ENCODE measurements at places on chromosomes 5 and 9.
A peak's percentile ranks its signal among the peaks of the same experiment; 100 is the strongest.

GRCh38 chr9:71885467-71885866 is 25.5 kb downstream of the ABHD17B start:
- DNase-seq, result no peak

DNA sequence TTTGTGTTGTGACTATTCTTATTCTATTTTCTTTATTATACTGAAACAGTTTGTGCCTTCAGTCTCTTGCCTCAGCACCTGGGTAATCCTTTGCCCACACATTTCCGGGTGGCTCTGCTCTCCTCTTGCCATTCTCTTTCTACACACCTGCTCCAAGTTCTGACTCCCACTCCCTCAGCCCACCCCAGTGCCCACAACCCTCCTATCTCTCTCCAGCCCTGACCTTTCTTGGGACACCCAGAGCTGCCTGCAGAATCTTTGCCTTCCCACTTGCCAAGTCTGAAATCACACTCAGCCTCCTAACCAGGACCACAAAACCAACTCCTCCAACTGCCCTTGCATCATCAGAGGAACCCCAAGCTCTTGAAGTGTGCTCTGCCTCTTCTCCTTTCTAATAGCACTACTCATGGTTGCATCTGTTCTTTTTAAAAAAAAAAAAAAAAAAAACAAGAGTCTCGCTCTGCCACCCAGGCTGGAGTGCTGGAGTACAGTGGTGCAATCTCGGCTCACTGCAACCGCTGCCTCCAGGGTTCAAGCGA is 4.1 kb downstream of the SWI5 start:
- no peak for DNase-seq

GRCh38 chr9:21803649-21804048 is 1.2 kb downstream of the MTAP start:
- no peak for DNase-seq

- DNase-seq, result no peak
Measured at GRCh38 chr5:109454731-109455505, 45.1 kb upstream of the PJA2 start.

- DNase-seq, result no peak
Measured at GRCh38 chr5:108813673-108814072, 66.0 kb downstream of the FER start.

- no peak for DNase-seq
Measured at GRCh38 chr5:131281133-131281867, 17.4 kb downstream of the CDC42SE2 start.

GRCh38 chr9:92291577-92291976 is 1.9 kb downstream of the IARS1 start:
- DNase-seq, result no peak

- DNase-seq, result no peak
Measured at GRCh38 chr5:98424681-98425450, 348.6 kb upstream of the RGMB start.

GRCh38 chr5:10122076-10122726 is 127.5 kb downstream of the ATPSCKMT start:
- no peak for DNase-seq

- no peak for DNase-seq
Measured at GRCh38 chr5:100827481-100827889, 75.6 kb downstream of the ST8SIA4 start.

DNA sequence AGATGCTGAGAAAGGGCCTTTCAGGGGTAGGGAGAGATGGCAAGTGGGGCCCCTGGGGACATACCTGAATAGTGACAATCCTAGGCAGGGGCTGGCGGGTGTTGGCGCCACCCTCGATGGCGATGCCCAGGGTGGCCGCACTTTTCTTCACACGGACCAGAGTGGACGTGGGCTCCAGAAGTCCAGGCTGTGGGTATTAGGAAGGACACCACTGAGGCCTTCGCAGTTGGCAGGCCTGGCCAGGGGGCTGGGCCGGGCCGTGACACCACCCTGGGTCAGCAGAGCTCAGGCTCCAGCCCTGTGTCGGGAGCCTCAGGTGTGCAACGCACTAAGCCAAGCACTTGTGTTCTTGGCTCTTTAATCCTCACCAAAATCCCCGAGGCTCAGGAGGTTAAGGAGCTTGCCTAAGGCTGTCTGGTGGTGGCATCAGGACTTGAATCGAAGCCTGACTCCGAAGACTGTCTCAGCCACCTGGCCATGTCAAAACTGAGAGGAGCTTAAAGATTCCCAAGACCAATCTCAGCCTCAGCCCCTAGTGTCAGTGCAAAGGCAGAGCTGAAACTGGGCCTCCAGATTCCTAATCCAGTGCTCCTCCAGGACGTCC is 15.5 kb upstream of the AKNA start:
- DNase-seq, result no peak

DNA sequence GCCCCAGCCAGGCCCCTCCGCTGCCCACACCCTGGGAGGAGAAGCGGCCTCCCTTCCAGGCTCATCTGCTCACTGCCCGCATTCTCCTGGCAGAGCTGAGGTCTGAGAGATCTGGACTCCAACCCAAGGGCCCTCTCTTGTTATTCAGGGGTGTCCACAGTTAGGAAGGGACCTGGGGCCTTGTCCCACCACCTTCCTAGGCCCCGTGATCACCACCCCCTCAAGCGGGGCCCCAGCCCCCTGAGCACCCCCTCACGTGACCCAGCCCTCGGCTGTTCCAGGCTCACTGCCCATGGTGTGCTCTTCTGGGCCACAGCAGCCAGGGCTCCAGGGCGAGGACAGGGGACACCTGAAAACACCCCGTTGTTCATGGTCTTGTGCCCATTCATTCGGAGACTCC is 48.7 kb downstream of the NEURL1B start:
- DNase-seq, result no peak

DNA sequence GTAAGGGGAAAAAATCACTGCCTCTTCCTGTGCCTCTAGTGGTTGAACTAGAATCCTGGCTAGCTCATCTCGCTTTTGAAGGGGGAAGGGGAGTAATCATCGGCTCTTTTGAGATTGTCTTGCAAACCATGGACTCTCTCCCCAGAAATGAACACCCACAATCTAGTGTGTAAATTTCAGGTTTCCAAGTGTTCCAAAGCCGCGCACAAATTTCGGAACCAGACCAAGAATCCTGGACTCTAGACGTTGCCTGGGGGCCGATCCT is 4.9 kb upstream of the FOXE1 start:
- no peak for DNase-seq

- DNase-seq, result no peak
Measured at GRCh38 chr5:78495800-78496199, 135.4 kb downstream of the SCAMP1 start.

DNA sequence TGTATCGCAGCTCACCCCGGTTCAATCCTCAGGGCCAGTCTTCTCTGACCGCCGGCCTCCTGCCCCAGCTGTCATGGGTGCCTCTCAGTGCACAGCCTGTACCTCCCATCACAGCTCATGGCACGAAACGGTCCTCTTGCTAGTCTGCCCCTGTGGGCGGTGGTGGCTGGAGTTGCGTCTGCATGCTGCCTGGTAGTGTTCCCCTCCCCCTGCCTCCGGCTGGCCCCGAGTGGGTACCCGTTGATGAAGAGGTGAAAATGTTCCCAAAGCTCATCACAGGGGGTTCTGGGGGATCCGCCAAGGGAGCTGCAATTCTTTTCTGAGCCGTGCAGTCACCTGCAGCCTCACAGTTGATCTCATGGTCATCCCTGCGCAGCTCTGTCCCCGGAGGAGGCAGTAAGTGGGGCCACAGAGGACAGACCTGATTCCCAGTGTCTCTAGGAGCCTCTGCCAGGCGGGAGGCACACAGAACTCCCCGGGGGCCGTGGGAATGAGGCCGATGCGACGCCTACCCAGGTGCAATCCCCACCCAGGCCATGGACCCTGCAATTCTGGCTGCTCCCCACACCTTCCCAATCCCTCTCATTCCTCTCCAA is 34.7 kb upstream of the FIBCD1 start:
- DNase-seq, result no peak

DNA sequence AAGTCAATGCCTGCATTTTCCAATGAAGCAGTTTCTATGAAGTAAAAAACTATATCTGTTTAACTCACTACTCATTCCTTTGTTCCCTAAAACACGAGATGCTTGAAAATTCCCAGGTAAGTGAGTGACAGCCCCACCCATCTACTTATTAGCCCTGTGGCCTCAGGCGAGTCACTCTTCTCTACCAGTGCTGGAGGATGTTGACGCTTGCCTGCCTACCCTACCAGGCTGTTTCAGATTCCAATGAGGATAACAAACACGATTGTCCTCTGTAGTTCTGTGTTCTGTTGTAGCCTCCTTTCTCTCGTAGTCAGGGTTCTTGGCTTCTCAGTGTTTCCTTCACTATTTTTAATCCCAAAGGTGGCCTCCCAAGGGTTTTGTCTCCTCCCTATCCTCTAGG is 388.8 kb downstream of the KDM4C start:
- peak; percentile 51 for DNase-seq

GRCh38 chr5:59937633-59938032 is 44.1 kb upstream of the PDE4D start:
- DNase-seq, result no peak

- no peak for DNase-seq
Measured at GRCh38 chr5:141574122-141574510, 44.7 kb downstream of the DIAPH1 start.

DNA sequence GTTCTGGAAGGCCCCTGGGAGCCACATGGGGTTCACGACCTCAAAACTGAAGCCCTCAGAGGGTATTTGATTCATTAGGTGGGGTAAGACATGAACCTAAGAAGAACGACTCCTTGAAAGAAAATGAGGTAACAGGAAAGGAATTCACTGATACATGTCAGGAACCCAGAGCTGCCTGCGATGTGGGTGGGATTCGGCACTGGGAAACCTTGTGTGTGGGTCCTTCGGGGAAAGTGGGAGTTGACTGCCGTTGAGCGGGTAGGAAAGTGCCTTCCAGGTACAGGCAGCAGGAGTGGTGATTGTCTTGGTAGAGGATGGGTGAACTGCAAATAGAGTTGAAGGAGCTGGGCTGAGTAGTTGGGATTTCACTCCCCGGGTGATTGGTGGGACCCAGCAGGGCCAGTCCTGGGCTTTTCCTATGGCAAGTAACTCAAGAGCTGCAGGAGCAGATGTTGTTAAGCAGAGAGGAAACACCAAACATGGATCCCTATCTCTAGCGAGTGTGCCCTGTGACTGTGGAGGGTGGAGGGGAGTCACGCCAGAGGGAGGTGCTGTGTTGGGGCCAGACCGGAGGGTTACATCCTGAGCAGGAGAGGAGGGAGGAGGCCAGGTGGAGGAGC is 30.8 kb downstream of the ANKRD33B start:
- no peak for DNase-seq

- DNase-seq, result no peak
Measured at GRCh38 chr9:127664324-127664677, 42.5 kb upstream of the CFAP157 start.

- DNase-seq, result no peak
Measured at GRCh38 chr5:158212237-158212636, 353.3 kb upstream of the CLINT1 start.

GRCh38 chr5:72436796-72437471 is 70.3 kb downstream of the ZNF366 start:
- DNase-seq, result peak; percentile 80

GRCh38 chr9:114416290-114416689 is 28.5 kb upstream of the AKNA start:
- DNase-seq, result no peak

- DNase-seq, result no peak
Measured at GRCh38 chr5:132773114-132773513, 3.9 kb downstream of the SEPTIN8 start.

DNA sequence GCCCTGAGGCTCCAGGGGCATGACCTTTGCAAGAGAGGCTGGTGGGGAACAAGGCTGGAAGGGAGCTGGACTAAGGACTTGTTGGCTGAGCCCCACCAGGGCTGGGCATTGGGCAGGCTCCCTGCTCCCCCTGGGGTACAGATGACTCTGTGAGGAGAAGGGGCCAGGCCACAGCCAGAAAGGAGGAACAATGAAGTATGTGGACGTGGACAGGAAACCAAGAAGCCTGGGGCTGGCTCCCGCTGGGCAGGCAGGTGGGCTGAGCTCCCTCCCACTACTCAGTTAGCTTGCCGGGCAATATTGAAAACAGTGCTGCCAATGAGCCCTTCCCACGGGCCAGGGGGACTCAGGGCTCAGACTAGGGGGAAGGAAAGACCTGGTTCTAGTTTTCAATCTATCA is 66.1 kb upstream of the SPTLC1 start:
- DNase-seq, result no peak

GRCh38 chr9:38042626-38043357 is 26.2 kb downstream of the SHB start:
- no peak for DNase-seq

- no peak for DNase-seq
Measured at GRCh38 chr5:2883771-2884170, 132.3 kb upstream of the IRX2 start.

DNA sequence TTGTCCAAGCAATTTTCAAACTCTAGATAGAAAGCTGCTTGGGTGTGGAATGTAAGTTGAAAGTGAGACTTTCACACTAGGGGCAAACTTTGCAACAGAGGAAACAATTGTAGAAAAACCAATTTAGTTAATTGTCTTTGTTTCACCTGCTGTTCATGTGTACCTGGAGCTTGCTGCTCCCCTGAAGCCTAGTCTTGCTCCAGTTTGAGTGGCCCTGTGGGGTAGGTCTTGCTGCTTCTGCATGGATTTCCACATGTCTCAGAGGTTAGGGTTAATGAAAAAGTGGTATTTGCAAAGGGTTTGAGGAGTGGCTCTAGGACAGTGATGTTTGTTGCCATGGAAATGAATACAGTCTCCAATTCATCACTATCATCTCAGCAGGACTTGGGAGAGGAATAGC is 182.2 kb downstream of the FSTL4 start:
- no peak for DNase-seq

- DNase-seq, result no peak
Measured at GRCh38 chr5:75627801-75628200, 16.5 kb downstream of the ANKDD1B start.

GRCh38 chr9:134551176-134551575 is 90.4 kb upstream of the COL5A1 start:
- no peak for DNase-seq

GRCh38 chr5:39203275-39203922 is 16.0 kb downstream of the FYB1 start:
- no peak for DNase-seq

- no peak for DNase-seq
Measured at GRCh38 chr5:143699121-143699520, 112.8 kb upstream of the HMHB1 start.

DNA sequence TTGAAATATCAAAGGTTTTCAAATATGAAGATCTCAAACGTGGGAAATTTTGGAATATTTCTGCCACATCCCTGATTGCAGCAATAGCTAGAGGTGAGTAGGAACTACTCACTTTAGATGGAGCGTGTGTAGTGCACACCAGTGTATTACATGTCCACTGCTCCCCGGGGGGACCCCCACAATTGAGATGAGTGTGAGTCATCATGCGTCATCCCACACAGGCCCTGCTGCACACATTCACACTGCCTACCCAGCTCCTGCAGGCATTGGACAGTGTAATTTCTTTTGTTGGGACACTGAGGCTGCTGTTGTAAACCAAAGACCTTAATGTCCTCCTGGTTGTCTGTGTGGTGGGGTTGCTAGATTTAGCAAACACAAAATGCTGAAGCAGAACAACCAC is 280.0 kb downstream of the GAS1 start:
- DNase-seq, result no peak

- DNase-seq, result no peak
Measured at GRCh38 chr5:148791334-148791667, 35.1 kb upstream of the ADRB2 start.

All from T47D (cell line).